ENCODE measurements at places on chromosomes 2 and 18. TPM values are rescaled to one million over a fixed set of nuclear protein-coding genes. Genes with fewer than 3 reads are reported as not detected.

Gene MAP3K19
- total RNA-seq, result 2.7 TPM

- no peak for DNase-seq
Observed at GRCh38 chr2:182907081-182907830, 40.8 kb upstream of the FRZB start.

DNA sequence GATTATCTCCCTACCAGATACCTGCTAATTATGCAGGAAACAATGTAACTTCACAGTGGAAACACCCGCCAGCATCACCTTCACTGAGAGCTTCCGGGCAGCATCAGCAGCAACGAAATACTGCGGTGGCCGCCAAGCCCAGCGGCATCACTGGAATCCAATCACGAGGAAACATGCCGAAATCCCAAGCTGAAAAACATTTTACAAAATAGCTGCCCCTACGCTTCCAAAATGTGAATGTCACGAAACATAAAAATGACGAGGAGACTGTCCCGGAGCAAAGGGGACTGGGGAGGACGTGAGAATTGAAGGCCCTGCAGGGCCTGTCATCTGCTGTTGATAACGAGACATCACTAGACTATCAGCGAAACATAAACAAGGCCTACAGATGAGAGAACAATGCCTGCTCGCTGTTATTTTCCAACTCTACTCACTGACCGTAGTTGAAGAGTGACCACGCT is 82.6 kb downstream of the HDAC4 start:
- DNase-seq, result no peak

DNA sequence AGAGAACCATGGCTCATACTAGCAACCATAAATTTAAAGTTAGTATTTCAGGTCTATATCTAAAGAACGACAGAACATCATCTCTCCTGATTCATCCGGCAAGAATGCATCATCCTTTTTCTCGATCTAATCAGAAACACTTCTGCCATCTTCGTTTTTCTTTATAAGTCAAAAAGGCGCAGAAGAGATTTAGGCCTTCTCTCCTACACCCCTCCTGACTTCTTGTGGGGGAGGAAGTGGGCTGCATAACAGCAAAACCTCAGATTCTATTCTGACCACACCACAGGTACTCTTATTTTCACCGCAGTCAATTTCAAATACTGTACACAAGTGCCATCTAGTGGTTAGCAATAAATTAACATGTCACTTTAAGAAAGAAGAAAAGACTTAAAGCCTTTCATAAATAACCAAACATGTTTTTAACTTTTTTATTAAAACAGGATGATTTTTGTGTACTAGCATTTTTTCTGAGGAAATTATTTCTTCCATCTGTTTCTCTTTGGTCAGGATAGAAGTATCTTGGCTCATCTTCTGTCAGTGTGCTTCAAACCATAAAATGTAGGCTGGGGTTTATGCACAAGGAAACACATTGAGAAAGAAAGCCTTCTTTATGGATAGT is 48.4 kb upstream of the PIK3C3 start:
- no peak for DNase-seq

DNA sequence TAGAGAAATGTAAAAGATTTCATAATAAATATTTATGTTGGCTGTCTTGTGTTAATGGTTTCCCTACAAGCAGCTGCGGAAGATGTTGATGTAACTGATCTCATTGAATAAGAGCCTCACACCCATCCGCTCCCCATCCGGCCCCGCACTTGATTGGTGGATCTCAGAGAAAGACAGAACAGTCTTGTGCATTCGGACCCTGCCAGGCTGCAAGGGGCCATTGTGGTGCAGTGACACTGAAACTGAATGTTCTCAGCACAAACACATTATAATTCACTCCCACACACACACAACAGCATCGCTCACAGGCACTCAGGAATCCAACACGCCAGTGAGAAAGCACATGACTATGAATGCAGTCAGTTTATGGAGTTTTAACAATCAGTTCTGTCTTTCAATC is 47.8 kb downstream of the PRELID3A start:
- DNase-seq, result no peak

Gene WNT6
- 56.5 TPM for total RNA-seq

- no peak for DNase-seq
Observed at GRCh38 chr2:39416140-39416539, 20.9 kb downstream of the MAP4K3 start.

Gene GKN2
- total RNA-seq, result not detected

Gene GATA6
- total RNA-seq, result 9.8 TPM

GRCh38 chr2:30678410-30679137 is 128.7 kb downstream of the CAPN13 start:
- no peak for DNase-seq

DNA sequence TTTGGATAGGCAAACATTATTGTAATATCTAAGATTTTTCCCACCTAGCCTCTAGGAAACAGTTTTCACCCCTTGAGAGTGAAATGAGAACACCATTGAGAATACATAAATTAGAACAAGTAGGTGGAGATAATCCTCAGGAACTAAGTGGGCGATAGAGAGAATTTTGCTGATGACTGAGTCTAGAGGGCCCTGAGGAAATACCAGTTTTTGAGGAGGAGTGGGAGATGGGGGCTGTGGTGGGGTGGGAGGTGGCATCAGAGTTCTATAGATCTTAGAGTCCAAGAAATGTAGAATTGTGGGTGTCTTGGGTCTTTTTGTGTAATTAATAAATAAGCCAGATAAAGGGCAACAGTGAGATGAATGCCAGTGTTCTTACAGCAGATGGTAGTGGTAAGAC is 11.8 kb downstream of the NCAPH start:
- no peak for DNase-seq

Gene DSG1
- total RNA-seq, result 0.32 TPM

GRCh38 chr2:118978064-118978463 is 36.1 kb downstream of the MARCO start:
- DNase-seq, result no peak

Gene ASPRV1
- total RNA-seq, result 2.6 TPM

Measured in prostate gland (tissue), 2 donors.